ENCODE measurements at places on chromosomes 7 and 10. TPM values are rescaled to one million over a fixed set of nuclear protein-coding genes. Genes with fewer than 3 reads are reported as not detected.

The ACSM6 gene
- not detected for total RNA-seq

The PRPS1L1 gene
- not detected for total RNA-seq

The EMX2 gene
- not detected for total RNA-seq

The EEPD1 gene
- total RNA-seq: 0.61 TPM

The CREB5 gene
- total RNA-seq: not detected

The LFNG gene
- total RNA-seq: 34.2 TPM

The CRYGN gene
- not detected for total RNA-seq

The SCART1 gene
- total RNA-seq: 0.76 TPM

The USP6NL gene
- total RNA-seq: 0.83 TPM

All from activated CD4-positive, alpha-beta T cell treated with anti-CD3 and anti-CD28 coated beads, Interleukin-2, amount 10 ng/mL, durations not matched to agents 24 days and 14 days (primary cell).